ENCODE measurements at places on chromosomes 16 and 17.

DNA sequence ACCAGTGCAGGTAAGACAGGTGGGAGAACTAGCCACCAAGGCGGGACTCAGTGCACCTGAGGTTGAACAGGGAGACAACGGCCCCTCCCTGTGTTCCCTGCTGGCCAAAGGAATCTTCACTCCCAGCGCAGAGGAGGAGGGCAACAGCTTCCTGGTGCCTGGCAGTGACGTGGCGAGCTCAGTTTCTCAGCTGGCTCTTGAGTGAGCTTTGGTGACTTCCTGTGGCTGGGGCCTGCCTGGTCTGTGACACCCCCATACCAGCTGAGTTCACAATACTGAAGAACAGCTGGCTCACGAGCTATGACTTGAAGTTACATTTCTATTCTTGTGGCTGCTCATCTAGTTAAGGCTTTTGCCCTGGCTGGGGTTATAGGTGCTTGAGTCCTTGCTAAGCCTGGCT, 26.1 kb downstream of the WNT9B start:
- DNase-seq: no peak

DNA sequence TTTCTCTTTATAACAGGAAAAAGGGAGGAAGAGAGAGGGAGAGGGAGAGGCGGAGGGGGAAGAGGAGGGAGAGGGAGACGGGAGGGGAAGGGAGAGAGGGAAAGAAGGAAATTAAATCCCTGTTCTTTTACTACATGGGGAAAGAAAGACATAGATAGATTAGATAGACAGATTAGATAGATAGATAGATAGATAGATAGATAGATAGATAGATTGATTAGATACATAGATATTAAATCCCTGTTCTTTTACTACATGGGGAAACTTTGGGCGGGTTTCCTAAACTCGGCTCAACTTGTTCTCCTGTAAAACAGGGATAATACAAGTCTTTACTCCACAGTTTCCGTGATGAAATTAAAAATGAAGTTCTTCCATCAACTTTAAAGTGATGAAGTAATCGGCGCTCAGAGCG, 661 bp downstream of the RFWD3 start:
- DNase-seq: no peak

- no peak for DNase-seq
Measured at GRCh38 chr17:247767-248166, 66.3 kb upstream of the DOC2B start.

GRCh38 chr17:18860161-18860972, 2.4 kb downstream of the PRPSAP2 start:
- no peak for DNase-seq

DNA sequence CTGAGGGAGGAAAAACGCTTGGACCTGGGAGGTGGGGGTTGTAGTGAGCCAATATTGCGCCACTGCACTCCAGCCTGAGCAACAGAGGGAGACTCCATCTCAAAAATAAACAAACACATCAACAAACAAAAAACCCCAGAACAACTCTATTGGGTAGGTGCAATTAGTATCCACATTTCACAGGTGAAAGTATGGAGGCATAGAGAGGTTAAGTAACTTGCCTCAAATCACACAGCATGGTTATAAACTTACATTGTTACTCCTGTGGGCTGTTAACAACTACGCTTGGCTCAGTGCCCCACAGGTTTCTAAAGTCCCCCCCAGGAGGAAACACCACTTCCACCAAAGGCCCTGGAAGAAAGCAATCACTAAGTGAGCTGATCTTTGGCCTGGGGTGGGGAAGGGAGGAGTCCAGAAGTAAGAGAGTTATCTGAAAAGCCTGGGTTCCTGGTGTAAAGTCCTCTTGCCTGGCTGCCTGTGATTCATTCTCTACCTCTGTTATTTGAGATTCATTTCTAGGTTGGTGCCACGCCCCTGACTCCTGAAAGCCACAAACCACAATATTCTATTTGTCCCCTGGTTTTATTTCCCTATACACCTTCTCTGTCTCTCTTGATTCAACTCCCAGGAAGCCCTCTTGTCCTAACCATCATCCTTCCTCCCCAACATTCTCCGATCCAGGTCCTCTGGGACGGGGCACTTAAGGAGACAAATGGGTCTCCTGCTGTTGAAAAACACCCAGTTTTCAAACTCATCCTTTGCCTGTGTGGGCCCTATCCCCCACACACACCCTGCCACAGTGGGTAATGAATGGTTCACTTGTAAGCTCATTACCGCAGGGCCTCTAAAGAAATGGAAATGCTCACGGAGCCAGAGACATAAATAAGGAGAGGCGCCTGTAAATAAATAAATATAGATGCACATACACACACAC, 195.4 kb downstream of the XYLT1 start:
- no peak for DNase-seq

DNA sequence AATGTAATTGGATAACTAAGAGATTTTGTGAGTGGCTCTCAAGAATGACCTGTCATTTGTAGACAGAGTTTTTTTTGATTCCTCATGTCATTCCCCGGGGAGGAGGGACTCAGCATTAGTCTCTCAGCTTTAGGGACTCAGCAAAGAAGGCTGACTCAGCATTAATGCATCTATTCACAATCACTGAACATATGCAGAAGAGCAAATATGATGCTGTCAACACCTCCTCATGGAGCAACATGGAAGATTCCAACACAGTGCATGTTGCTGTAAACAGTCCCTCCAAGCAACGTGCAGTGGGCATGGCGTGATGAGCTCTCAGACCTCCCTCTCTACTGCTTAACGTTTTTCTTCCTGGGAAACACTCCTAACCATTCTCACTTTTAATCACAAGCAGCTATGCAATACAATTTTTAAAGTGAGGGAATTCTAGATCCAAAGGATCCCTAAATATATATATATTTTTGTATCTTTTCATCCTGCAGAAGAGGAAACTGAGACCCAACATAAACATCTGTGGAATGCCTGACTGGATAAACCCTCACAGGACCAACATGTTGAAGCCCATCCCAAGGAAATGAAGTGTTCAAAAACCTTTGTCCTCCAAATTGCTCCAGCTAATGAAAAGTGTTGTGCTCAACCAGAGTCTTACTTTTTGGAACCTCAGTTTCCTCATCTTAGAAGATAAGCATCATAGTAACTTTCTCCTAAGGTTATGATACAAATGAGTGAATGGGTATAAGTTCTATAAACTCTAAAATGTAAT, 38.9 kb downstream of the TMEM100 start:
- DNase-seq: no peak

- no peak for DNase-seq
Measured at GRCh38 chr16:19138601-19139000, 24.8 kb downstream of the ITPRIPL2 start.

GRCh38 chr17:79761894-79762589, 15.9 kb upstream of the CBX2 start:
- DNase-seq: no peak

GRCh38 chr17:49637050-49637449, 40.8 kb downstream of the SPOP start:
- DNase-seq: no peak

GRCh38 chr17:48751172-48751571, 22.6 kb upstream of the HOXB13 start:
- no peak for DNase-seq

- DNase-seq: no peak
Measured at GRCh38 chr17:79000396-79001189, 9.0 kb downstream of the CANT1 start.

- no peak for DNase-seq
Measured at GRCh38 chr16:12062343-12063003, 85.9 kb downstream of the SNX29 start.

- DNase-seq: no peak
Measured at GRCh38 chr16:12215277-12216105, 239.0 kb downstream of the SNX29 start.

- no peak for DNase-seq
Measured at GRCh38 chr16:89187770-89188392, 12.5 kb downstream of the SLC22A31 start.

- no peak for DNase-seq
Measured at GRCh38 chr16:51524070-51524469, 373.0 kb upstream of the SALL1 start.

GRCh38 chr16:2692948-2693651, 10.8 kb downstream of the KCTD5 start:
- no peak for DNase-seq

DNA sequence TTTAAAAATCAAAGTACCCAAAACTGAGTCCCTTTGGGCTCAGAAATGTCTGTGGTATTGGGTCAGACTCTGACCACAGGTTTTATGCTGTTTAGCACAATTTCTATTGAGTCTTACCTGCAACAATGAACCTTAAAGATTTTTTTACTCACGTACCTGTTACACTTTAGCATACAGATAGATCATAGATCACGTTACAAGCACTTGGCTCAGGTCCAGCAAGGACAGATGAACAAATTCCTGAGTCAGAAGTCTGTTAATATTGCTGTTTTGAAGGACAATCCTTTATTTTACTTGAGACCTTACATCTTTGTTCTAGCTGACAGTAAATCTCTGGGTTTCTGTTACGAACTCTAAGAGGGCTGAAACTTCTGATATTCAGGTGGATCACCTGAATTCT, 12.8 kb downstream of the SLC7A6OS start:
- no peak for DNase-seq

DNA sequence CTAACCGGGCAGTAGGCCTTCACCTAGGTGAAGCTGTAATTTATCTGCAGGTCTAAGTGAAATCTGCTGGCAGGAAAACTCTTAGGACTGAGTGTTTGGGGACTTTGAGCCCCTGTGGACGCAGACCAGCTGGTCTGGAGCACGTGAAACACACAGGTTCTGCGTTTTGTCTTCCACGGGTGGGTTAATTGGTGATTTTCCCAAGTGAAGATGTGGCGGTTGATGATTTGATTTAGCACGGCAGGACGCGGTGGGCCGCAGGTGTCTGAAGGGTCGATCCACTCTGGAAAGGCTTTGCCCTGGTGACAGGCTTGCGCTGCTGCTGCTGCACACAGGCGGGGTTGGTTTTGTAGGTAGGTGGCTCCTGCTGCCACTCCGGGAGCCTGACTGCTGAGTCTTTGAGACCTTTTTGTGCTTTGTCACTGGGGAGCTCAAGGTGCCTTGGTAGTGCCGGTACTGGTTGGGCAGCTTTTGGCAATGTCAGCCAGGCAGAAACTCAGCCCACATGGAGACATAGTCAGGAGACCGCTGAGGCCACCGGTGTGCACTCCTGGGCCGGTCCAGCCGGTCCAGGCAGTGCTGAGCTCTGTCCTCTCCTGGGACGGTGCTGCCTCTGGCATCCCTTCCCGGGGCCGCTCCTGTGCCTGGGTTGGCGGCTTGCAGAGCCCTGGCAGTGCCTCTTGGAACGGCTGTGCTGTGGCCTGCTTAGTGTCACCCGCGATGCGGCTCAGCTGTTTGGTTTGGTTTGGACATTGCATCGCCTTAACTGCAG, 2.3 kb downstream of the BAIAP2 start:
- DNase-seq: no peak

DNA sequence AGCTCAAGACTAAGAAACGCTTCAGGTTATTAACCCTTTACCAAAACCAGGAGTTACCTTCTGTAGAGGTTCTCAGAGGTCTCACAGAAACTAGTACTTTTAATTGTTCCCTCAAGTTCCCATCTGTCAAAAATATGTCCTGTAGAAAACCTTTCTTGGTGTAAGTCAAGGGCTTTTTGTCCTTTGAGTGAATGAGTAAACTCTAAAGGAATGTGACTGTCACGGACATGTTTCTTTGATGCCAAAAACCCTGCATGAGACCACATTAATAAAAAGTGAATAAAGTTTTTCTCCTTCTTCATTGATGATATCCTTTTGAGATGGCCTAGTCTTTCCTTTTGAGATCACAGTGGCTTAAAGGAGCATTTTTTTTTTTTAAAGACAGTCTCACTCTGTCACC, 102.9 kb downstream of the NLK start:
- DNase-seq: no peak

GRCh38 chr17:74415608-74416396, 16.1 kb upstream of the GPRC5C start:
- DNase-seq: no peak

DNA sequence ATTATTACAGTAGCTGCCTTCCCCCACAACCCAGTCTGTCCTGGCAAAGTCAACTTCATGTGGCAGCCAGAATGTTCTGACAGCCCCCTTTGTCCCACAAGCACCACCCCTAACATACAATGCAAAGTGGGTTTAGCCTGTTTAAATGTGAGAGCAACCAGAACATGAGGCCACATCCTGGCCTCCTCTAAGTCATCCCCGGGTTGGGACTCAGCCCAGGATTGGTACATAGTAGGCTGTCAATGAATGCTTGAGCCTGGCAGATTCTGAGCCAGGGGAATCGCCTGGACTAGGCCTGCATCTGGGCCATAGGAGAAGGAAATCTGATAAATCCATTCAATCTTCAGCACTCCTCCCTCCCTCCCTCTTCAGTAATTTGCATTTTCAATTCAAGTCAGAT, 4.3 kb upstream of the ITGA3 start:
- DNase-seq: no peak

- no peak for DNase-seq
Measured at GRCh38 chr16:17696616-17697015, 225.9 kb upstream of the XYLT1 start.

DNA sequence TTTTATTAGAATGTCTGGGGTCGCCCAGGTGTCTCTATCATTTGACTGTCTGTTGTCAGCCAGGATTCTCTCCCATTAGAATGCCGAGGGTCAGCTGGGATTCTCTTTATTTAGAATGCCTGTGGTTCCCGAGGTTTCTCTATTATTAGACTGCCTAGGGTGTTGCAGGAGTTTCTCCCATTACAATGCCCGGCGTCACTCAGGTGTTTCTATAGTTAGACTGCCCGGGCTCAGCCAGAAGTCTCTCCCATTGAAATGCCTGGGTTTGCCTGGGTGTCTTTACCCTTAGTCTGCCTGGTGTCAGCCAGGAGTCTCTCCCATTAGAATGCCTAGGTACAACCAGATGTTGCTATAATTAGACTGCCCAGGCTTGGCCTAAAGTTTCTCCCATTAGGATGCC, 2252.0 kb downstream of the TP53TG3F start:
- no peak for DNase-seq

DNA sequence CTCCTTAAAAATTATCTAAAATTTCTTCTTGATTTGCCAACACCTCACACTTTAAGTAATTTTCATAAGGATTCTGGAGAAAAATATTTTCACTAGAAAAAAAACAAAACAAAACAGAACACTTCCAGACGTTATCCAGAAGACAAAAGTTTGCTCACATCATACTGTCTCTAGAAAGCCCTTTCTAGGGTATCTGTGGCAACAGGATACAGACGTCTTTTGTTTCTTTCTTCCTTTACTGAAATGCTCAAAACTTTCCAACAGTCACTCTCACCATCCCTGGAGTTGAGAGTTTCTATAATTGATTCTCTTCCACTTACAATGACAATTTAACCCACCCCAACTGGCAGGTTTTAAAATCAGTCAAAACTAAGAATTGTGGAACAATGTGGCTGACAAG, 2.6 kb downstream of the ZC3H7A start:
- no peak for DNase-seq

Measured in vagina (tissue), 2 donors.